ENCODE measurements at places on chromosomes 7 and 10.

GRCh38 chr10:15879058-15879457 lies 18.8 kb upstream of the MINDY3 start:
- no peak for DNase-seq

DNA sequence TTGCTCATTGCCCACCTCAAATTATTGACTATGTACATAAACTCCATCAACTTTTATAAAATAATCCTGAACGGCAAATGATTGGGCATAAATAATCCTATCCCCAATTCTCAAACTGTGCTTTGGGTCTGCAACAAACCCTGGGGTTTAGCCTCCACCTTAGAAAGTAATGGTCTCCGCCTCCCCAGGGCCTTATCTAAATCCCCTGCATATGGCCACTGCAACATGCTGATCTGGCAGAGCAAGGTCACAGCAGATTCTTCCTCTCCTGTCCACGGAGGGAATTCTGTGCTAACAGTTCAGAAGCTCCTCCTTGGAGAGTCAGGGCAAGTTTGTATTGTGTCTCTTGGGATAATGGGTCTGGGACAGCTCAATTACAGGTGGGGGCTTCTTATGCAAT lies 18.4 kb downstream of the FXYD4 start:
- no peak for DNase-seq

DNA sequence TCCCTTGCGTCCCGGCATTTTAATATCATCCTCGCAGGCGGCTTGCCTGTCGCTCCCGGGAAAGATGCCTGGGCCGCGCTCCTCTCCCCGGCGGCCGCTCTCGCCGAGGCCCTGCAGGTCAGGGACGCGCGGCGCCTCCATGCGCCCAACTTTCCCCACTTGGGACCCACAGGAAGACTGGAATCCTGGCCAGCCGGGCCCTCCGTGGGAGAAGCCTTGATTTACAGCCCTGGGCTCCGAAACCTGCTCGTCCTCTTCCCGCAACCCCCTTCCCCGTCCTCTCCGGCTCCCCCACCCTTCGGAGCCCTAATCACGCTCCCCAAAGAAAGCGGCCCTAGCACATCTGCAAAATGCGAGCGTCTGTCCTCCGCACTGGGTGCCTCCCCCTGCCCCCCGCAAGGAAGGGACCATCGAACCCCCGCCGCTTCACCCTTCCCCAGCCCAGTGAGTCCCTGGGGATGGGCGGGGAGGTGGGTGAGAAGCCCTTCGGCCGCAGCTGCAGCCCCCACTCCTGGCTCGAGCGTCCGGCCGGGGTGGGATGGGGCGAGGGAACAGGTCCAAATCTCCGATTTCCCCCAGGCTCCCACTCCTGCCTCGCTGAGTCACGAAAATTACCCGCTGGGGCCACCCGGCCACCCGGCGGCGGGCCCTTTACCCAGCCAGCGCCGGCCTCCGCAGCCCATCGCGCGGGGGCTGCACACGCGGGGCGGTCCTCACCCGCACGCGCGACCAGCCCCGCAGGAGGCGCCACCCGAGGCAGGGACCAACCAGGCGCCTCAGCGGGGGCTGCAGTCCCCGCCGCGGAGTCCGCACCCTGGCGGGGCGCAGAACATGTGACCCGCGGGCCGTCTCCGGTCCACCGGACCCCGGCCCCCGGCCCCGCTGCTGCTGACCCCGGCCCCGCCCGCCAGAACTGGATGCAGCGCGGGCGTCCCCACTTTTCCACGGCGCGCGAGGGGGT lies 695 bp downstream of the HSPA12A start:
- DNase-seq: no peak

- DNase-seq: no peak
These were observed 24.5 kb downstream of the FRMD4A start for GRCh38 chr10:14306190-14306589.

- no peak for DNase-seq
These were observed 131.1 kb downstream of the ELAPOR2 start for GRCh38 chr7:86928308-86928707.

DNA sequence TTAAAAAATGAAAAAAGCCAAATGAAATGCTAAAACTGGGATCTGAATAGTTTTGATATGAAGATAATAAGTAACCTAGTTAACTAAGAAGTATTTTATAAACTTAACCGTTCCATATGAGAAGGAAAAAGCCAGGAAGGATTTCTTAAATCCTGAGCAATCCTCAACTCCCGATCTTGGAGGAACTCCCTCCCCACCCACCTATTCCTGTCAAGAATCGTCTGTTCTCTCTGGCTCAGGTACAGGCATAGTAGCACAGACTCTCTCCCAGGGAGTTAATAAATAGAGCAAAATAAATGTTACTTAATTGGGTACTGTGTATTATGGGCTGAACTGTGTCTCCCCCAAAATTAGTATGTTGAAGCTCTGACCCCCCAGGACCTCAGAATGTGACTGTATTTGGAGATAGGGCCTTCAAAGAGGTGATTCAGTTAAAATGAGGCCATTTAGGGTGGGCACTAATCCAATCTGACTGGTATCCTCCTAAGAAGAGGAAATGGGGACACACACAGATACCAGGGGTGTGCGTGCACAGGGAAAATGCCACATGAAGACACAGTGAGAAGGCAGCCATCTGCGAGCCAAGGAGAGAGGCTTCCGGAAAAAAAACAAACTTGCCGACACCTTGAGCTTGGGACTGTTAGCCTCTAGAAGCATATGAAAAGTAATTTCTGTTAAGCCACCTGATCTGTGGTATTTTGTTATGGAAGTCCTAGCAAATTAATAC lies 28.7 kb downstream of the PUS7 start:
- no peak for DNase-seq

DNA sequence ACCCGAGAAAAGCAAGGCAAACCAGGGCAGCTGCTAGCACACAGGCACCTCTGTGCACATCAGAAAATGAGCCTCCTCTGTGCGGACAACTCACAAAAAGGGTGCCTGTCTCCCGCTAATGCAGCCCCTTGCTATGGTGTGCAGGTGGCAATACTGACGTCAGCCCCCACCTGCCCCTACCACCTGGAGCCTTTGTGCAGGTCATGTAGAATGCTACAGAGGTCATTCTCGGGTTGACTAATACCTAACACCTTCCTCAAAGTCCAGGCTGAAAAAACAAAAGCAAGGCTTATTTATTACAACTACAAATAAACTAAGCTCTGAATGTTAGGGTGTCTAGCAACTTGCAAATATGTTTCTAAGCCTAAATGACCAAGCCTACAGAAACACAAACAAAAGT lies 13.9 kb downstream of the PIP4K2A start:
- no peak for DNase-seq

- no peak for DNase-seq
These were observed 130.5 kb downstream of the CDK14 start for GRCh38 chr7:90726623-90727022.

DNA sequence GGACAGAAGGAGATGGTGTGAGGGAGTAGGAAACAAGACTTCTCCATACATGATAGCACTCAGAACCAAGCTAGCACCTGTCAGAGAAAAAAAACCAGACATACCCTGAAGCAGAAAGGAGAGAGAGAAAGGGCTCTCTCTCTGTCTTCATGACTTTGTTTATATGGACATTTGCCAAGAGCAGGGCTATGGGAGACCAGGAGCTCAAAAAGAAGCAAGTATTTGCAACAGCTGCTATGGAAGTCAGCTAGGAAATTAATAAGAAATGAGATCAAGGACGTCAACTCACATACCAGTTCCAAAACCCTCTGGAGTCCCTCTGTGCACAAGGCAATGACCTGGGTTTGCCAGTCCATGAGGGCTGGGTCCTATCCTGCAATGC lies 111.6 kb downstream of the SGMS1 start:
- no peak for DNase-seq

DNA sequence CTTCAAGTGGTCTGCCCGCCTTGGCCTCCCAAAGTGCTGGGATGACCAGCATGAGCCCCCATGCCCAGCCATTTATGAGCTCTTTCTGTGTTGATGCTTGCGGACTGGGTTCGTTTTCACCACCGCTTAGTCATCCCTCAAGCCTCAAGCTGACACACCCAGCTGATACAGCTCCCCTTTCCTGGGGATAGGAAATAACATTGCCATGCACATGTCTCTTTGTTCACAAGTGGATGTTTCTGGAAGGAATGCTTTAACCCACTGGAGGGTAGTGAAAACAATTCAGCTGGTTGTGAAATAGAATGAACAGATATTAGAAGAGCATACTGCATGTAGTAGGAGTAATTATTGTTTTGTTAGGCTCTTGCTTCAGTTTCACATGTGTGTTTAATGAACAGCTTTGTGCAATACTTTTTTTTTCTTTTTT lies 8.5 kb upstream of the METTL27 start:
- DNase-seq: no peak

All from NCI-H187 (cell line).